ENCODE measurements at places on chromosomes 12 and 14. TPM values are rescaled to one million over a fixed set of nuclear protein-coding genes. Genes with fewer than 3 reads are reported as not detected.

FIGNL2 gene
- total RNA-seq, result 0.31 TPM

DPY19L2 gene
- total RNA-seq, result 1.5 TPM

KRT6C gene
- total RNA-seq, result not detected

TC2N gene
- total RNA-seq, result 133 TPM

PA2G4 gene
- 103 TPM for total RNA-seq

KRT6A gene
- total RNA-seq, result not detected

KRT3 gene
- not detected for total RNA-seq

LRRC10 gene
- not detected for total RNA-seq

OR4K17 gene
- not detected for total RNA-seq

RIMBP2 gene
- not detected for total RNA-seq

KRT85 gene
- not detected for total RNA-seq

SAMD15 gene
- total RNA-seq, result 0.21 TPM

PRDM4 gene
- 54.3 TPM for total RNA-seq

RPGRIP1 gene
- 0.42 TPM for total RNA-seq

OR4E2 gene
- total RNA-seq, result not detected

LALBA gene
- total RNA-seq, result not detected

CISTR gene
- not detected for total RNA-seq

IL31 gene
- total RNA-seq, result not detected

CYP46A1 gene
- 0.10 TPM for total RNA-seq

FOXN4 gene
- total RNA-seq, result not detected

CHURC1 gene
- 110 TPM for total RNA-seq

PLEKHD1 gene
- total RNA-seq, result 0.31 TPM

NOVA1 gene
- total RNA-seq, result not detected

ARHGEF40 gene
- total RNA-seq, result 12.9 TPM

ZDHHC22 gene
- not detected for total RNA-seq

DBX2 gene
- total RNA-seq, result not detected

SYNDIG1L gene
- not detected for total RNA-seq

DPPA3 gene
- not detected for total RNA-seq

ADAM21 gene
- total RNA-seq, result not detected
